ENCODE measurements at places on chromosomes 13 and 19.
A peak's percentile ranks its signal among the peaks of the same experiment; 100 is the strongest.

DNA sequence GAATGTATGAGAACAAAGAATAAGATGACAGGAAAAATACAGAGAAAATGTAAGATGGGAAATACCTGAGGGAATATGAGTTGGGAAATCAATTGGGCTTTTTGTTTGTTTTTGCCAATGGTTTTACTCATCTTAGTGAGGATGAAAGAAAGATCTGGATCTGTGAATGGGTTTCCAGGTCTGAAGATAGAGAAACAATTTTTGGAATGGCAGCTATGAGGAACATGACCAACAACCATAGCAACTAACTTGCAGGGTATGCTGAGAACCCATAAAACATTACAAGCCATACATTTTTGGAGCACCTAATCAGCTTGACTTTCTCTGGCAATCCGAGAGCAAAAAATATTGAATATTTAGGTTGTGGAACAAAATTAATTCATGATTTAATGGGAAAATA is 290.0 kb downstream of the KCTD12 start:
- DNase-seq, result no peak

- DNase-seq, result no peak
Observed at GRCh38 chr13:33202644-33203169, 82.8 kb downstream of the STARD13 start.

DNA sequence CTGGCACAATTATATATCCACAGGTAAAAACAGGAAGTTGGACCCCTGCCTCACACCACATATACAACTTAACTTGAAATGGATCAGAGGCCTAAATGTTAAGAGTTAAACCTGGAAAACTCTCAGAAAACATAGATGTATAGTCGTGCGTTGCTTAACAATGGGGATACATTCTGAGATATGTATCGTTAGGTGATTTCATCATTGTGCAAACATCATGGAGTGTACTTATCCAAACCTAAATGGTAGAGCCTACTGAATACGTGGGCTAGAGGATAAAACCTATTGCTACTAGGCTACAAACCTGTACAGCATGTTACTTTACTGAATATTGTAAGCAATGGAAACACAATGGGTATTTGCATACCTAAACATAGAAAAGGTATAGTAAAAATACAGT is 14.8 kb upstream of the CALM3 start:
- DNase-seq, result no peak

- no peak for DNase-seq
Observed at GRCh38 chr19:45999653-46000121, 4.4 kb downstream of the CCDC61 start.

DNA sequence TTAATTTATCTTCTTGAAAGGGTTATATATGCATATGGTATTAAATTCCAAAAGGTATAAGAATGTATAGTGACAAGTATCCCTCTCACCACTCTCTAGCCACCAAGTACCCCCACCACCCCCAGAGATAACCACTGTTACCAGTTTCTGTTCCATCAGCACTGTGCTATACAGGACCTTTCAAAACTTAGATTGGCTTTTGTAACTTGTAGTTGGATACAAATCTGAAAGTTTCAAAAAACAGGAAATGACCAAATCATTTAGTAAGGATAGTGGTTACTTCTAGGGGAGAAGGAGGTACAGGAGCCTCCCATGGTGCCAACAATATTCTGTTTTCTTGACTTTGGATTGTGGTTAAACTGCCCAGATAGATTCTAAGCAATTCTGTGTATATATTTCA is 56.7 kb downstream of the AKAP11 start:
- DNase-seq, result no peak

- no peak for DNase-seq
Observed at GRCh38 chr13:93243375-93244063, 16.9 kb downstream of the GPC6 start.

DNA sequence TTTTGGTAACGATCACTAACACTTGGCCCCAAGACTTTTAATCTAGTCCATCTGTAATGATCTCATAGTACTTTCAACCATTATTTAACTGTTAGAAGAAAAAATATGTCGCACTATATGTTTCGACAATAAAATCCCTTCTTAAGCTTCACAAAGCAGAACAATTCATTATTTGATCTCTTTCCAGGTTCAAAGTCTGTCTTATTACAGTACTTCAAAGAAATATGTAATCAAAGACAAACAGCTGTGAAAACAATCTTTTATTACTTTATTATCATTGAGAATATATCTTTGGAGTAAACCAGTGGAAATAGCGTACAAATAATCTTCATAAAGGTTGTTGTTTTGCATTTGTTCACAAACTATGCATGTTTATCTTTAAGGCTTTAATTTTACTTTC is 93.5 kb downstream of the DACH1 start:
- DNase-seq, result no peak

GRCh38 chr13:90838317-90838960 is 509.0 kb upstream of the MIR17HG start:
- no peak for DNase-seq

DNA sequence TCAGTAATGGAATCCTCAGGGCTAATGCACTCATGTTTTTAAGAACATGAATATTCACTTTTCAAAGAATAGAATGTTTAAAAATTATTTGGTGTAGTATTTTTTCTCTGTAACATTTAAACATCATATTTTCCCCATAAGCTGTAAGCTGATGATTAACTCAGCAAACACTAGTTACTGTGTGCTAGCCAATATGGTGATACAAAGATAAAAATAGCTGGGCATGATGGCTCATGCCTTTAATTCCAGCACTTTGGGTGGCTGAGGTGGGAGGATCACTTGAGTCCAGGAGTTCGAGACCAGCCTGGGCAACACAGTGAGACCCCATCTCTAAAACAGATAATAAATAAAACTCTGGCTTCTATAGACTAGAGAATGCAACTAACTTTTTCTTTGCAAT is 13.2 kb downstream of the RNF17 start:
- no peak for DNase-seq

GRCh38 chr13:113423520-113424163 is 29.6 kb downstream of the ADPRHL1 start:
- DNase-seq, result no peak

GRCh38 chr19:45591004-45591637 is 6.5 kb upstream of the OPA3 start:
- DNase-seq, result no peak

GRCh38 chr19:50717026-50717723 is 2.4 kb downstream of the SHANK1 start:
- no peak for DNase-seq

DNA sequence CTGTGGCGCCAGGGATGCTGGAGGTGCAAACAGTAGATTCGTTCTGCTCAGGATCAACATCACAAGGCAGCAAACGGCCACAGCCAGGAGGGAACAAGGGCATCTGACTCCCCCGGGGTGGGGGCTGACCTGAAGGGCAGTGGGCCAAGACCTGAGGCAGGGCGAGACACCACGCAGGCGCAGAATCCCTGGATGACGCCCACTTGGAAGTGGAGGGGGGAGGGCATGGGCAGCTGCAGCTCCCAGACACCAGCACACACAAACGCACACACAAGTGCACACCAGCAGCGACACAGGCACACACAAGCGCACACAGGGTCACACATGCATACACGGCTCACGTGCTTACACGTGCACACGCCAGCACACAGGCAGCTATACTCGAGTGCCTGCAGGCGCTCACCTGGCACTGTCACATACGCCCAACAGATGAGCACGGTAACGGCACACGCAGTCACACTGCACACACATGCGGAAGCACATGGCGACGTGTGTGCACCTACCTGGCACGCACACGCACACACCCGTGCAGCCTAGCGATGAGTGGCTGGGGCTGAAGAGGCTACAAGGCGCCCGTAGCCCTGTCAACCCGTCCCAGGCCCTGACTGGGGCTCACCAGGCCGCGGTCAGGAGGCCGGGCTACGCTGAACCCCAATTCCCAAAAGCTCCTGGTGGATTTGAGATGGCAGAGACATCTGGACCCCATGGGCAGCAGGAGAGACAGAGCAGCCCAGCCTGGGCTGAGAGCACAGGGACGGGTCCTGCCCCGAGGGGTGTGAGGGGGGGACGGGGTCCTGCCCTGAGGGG is 5.5 kb downstream of the C2CD4C start:
- DNase-seq, result no peak

- DNase-seq, result no peak
Observed at GRCh38 chr13:35530147-35530546, 53.7 kb upstream of the MAB21L1 start.

DNA sequence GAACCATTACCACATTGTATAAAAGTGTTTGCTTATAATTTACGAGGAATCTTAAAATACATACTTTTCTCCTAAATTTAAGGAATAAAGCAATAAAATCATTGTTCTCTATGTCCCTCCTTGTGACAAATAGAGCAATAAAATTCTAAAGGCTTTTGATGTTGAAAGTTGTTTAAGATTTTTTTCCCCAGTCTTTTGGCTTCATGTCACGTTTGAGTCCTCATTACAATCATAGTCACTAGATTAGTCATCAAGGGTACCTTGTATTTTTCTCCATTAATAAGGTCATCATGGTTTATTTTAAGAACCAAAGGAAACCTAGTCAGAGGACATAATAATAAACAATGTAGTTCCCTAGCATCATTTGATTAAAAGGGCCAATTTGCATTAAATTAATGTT is 3.2 kb downstream of the WBP4 start:
- no peak for DNase-seq

GRCh38 chr13:99144306-99144705 is 56.3 kb upstream of the UBAC2 start:
- no peak for DNase-seq

- DNase-seq, result no peak
Observed at GRCh38 chr13:23561261-23561660, 9.0 kb upstream of the TNFRSF19 start.

GRCh38 chr19:45408830-45409556 is 2.5 kb downstream of the POLR1G start:
- no peak for DNase-seq

- no peak for DNase-seq
Observed at GRCh38 chr19:41206456-41206855, 12.6 kb upstream of the AXL start.

- DNase-seq, result peak; percentile 77
Observed at GRCh38 chr19:41821003-41821735, 23.3 kb downstream of the LYPD4 start.

DNA sequence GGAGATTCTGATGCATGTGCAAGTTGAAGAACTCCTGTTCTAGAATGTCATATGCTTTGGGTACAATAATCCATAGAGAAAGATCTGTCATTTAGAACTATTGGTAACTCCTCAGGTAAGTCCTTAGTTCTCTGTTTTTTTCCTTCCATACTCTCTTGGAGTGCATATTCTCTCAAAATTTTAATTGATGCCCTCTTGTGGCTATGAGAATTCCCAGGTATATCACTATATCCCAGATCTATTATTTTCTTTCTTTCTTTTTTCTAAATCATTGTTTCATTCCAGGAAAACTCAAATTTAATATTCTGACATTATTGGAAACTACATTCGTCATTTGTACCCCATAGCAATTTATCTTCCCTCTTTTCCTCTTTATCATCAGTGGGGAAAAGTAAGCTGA is 485.4 kb downstream of the KLF5 start:
- no peak for DNase-seq

GRCh38 chr13:43686557-43686956 is 100.2 kb downstream of the ENOX1 start:
- no peak for DNase-seq

GRCh38 chr13:41550276-41550675 is 92.9 kb downstream of the RGCC start:
- DNase-seq, result no peak

DNA sequence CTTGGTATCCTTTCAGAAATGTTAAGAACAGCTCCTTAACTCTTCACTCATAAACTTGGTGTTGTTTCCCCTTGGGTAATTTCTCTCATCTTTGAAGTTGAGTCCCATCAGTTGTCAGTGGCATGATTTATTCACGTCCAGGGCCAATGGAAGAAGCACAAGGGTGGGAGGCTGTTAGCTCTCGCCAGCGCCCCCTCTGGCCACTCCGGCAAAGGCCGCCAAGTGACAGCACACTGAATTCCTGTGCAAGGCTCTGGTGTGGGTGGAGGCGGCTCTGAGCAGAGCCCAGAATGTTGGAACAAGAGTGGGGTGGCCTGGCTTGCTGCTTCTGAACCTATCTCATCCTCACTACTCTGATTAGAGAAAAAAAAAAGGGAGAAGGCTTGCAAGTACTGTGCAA is 13.1 kb upstream of the MEDAG start:
- no peak for DNase-seq

- DNase-seq, result no peak
Observed at GRCh38 chr19:13315495-13315894, 165.3 kb downstream of the IER2 start.

- DNase-seq, result no peak
Observed at GRCh38 chr19:6279620-6279930, 200 bp downstream of the MLLT1 start.

- DNase-seq, result no peak
Observed at GRCh38 chr19:54420383-54421168, 5.3 kb downstream of the TTYH1 start.

DNA sequence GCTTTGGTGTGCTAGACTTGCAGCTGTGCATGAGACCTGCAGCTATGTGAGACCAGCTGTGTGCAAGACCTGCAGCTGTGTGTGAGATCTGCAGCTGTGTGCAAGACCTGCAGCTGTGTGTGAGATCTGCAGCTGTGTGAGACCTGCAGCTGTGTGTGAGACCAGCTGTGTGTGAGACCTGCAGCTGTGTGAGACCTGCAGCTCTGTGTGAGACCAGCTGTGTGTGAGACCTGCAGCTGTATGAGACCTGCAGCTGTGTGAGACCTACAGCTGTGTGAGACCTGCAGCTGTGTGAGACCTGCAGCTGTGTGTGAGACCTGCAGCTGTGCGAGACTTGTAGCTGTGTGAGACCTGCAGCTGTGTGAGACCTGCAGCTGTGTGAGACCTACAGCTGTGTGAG is 6.7 kb upstream of the DCUN1D2 start:
- DNase-seq, result no peak

- DNase-seq, result no peak
Observed at GRCh38 chr13:78786459-78786858, 127.5 kb upstream of the OBI1 start.

- DNase-seq, result no peak
Observed at GRCh38 chr13:50762969-50763567, 80.4 kb downstream of the DLEU7 start.

DNA sequence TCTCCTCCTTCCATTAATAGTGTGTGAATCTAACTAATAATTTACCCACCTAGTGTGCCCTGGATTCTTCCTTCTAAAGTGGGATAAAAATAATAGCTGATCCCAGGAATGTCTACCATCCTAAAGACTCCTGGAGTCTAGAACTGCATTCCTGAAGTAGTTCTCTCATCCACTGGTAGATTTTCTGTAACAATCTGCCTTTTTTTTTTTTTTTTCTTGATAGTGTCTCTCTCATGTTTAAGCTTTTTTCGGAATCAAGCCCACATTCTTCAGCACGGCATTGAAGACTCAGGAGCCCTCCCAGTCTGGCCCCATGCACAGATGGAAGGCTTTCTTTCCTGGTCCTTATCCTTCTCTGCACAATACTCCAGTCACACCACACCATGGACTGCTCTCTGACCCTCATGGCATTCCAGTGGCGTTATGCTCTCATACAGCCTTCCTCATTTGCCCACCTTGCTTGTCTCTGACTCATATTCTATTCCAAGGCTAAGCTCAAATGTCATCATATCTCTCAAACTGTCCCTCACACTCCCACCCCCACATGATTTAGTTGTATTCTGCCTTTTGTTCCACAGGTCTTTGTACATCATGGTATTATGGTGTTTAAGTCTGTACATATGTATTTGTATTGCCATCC is 68.7 kb upstream of the FRY start:
- DNase-seq, result no peak

Data from NCI-H187 treated with DMSO at 0.1 percent for 48 hours (cell line).